HEK293T (cell line): ENCODE measurements at places on chromosomes 4 and X.
A peak's percentile ranks its signal among the peaks of the same experiment; 100 is the strongest.

DNA sequence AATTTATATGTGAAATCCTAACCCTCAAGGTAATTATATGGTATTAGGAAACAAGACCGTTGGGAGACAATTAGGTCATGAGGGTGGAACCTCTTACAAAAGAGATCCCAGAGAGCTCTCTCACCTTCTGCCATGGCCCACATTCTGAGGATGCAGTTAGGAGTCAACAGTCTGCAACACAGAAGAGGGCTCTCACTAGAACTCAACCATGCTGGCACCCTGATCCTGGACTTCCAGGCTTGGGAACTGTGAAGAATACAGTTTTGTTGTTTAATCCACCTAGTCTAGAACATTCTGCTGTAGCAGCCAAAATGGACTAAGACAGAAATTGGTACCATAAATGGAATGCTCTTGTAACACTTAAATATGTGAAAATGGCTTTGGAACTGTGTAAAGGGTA lies 278.8 kb upstream of the GALNTL6 start:
- DNase-seq: no peak

- peak; percentile 6 for DNase-seq
These were observed 2.4 kb downstream of the ANKRD50 start for GRCh38 chr4:124710015-124710741.

GRCh38 chr4:102281171-102281839 lies 64.0 kb downstream of the SLC39A8 start:
- no peak for DNase-seq

DNA sequence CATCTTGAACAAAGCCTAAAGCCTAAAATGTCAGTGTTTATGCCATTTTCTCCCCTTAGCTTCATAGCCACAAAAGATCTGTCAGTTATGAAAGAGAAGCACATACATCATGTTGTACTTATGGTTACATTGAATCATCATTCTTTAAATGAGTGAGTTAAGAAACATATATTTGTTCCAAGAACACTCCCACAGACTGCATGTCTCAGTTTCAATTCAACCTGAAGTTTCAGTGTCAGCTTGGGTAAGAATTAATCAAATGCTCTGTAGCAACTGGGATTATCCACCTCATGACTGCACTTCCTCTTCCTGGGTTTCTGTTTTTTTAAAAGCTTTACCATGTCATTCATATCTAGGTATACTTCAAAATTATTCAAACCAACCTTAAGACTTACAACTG lies 3.9 kb upstream of the TMPRSS11B start:
- no peak for DNase-seq

DNA sequence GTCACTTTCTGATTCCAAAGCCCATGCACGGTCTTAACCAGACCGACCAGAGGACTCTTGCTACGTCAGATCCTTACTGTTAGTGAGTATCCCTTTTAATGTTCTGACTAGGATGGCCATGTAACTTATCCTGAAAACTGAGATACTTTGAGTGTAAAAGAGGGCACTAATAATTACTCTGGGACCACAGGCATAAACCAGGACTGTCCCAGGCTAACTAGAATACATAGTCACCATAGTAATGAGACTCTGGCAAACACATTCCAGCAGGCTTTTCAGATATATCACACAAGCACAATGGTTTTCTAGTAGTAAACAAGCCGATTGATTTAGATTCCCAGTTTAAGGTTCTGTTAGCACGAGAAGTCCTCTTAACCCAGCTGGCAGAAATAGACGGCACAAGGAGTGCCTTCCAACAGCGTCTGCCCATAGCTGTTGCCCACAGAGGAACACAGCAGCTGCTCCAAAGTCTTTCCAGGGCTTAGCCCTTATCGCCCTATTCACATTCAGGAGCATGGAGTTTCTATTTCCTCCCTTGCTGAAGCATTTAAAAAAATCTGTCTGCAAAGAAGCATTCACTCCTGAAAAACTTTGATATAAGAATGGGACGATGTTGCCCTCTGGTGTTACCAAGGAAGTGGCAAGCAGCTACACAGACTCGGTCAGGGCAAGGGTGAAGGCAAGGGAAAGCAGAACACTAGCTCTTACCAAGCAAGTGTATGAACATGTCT lies 92.4 kb downstream of the CXCL13 start:
- peak; percentile 25 for DNase-seq

DNA sequence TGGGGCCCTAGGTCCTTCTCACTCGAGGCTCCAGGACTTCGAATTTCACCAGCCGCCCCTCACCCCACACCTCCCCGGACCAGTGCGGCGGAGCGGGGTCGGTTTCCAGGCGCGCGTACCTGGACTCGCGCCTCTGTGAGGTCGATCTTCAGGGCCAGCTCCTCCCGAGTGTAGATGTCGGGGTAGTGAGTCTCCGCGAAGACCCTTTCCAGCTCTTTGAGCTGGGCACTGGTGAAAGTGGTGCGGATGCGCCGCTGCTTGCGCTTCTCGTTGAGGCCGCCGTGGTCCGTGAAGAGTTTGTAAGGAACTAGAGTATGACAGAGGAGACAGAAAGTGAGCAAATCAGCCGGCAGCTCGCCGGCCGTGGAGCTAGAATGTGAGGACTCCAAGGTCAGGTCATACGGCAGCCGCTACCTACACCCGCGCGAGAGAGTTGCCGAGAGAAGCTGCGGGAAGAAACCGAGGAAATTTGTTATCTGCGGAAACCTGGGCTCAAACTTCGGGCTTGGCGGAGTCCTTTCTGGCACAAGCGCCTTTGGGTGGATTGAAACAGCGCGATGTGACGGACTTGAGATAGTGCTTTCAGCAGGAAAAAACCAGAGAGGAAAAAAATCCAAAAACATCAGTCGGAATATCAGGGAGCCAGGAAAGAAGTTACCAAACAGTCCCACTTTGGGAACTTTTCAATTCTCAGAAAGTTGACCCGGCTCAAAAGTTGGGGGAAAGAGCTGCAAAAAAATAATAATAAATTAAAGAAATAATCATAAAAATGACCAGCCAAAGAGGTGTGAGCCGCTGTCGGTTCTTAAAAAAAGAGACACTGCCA lies 1.1 kb downstream of the PHOX2B start:
- no peak for DNase-seq

- DNase-seq: no peak
These were observed 14.3 kb upstream of the INTU start for GRCh38 chr4:127618427-127618826.

GRCh38 chrX:32572644-32573043 lies 638.7 kb downstream of the DMD start:
- no peak for DNase-seq

DNA sequence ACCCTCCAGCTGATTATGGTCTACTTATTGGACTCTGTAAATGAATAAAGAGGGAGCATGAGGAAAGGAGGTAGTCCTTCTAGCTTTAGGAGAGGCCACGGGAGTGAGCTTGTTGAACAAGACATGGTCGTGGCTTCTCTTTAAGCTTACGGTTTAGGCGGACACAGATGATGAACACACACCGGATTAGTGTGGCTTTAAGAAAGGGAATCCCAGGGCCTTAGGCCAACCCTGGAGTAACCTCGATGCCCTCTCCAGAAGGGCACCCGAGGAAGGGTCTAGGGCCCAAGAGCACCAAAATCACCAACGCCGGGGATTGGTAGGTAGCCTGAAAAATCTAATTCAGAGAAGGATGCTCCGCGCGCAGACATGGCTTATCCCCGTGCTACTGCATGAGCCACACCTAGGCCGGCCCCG lies 39.4 kb downstream of the ERVMER34-1 start:
- DNase-seq: no peak

DNA sequence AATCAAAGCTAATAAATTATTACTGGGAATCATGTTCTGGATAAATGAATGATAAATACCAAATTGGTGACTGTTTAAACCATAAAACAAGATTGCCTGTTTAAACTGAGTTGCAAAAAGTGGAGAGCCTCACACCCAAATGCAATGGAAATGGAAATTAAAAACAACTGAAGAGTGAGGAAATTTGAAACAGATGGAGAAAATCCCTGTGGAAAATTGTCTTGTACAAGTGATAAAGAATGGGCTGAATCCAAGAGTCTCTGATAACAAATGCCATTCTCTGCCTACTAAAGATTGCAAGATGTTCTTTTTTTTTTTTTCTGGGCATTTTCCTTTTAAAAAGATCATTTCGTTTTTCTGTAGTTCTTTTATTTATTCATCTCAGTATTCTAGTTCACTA lies 426.3 kb downstream of the NLGN4X start:
- no peak for DNase-seq

GRCh38 chr4:16607241-16608066 lies 291.0 kb downstream of the LDB2 start:
- DNase-seq: no peak

DNA sequence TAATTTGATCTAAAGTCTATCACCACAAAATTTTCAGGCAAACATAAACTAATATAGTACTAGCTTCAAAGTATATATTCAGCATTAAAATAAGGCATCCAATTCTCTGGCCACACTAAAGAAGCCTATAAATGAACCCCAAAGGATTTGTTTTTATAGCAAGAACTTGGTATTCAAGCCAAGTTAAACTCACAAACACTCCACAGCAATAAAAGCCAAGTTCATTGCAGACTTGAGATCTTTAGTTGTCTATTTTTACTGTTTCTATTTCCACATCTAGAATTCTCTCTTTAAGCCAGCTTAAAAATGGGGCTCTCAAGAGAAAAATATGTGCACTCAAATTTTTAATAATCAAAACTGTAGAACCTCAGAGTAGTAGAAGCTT lies 51.1 kb downstream of the WDFY3 start:
- no peak for DNase-seq
